Upper lobe of left lung (tissue), 6 donors: ENCODE measurements at places on chromosomes 6 and 20. TPM values are rescaled to one million over a fixed set of nuclear protein-coding genes. Genes with fewer than 3 reads are reported as not detected.

DNA sequence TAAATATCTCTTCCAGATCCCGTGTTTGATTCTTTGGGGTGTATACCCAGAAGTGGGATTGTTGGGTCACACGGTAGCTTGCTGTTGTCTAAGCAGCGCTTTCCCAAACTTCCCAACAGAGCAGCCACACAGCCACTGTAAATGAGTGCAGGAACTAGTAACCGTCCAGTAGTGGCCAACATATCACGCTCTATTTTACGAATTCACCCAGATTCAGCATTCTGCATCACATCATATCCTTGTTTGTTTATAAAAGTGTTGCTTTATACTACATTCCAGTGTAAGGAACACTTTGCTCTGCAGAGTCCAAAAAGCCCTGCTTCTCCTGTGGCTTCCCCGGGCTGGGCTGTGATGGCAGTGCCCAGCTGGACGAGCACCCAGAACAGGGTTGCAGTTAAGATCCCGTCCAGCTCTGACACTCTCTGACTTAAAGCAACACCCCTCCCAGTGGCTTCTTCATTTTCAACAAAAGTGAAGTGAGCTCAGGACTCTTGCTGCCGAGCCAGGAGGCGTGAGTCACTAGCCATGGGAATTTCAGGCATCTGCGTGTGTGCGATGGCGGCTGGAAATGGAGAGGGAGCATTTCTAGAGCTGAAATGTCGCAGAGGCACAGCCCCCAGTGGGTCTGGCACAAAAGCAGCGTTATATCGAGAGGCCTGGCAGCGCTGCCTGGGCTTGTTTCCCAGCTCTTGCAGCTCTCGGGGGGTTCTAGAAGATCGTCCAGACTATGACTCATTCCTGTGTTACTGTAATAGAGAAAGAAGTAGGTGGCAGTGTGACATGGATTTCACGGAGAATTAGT, 216.3 kb upstream of the ECI2 start:
- no peak for DNase-seq

DNA sequence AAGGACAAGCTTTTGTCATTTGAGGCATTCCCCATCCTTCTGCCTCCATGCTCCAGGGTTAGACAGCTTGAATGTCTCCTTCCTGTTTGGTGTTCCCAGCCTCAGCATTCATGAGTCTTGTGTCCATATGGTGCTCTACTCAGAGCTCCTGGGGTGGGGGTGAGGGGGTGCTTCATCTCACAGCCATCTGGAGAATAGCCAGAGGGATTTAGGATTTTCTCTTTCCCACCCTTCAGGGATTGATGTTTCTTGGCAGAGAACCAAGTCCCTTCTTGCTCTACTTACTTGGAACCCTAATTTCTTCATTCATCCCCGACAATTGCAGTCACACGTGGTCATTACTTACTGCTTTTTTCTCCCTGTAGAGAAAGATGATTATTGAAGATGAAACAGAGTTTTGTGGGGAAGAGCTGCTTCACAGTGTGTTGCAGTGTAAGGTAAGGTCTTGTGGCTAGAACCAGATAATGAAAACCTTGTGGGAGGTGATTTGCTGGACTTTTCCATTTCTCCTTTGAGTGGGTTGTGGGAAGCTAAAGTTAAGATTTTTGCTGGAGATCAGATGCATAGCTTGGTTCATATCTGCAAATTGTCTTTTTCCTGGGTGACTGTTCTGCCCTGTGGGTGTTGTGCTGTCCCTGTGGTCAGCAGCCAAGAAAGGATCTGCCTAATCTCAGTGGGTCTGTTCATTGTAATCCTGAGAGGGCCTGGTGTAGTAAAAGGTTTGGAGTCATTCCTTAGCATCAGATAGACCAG, 18.6 kb downstream of the CMTR1 start:
- no peak for DNase-seq

- no peak for DNase-seq
Observed at GRCh38 chr20:25220810-25221591, 25.5 kb downstream of the ENTPD6 start.

NFYA gene
- 18.6 TPM for total RNA-seq

CALHM4 gene
- not detected for total RNA-seq
